ENCODE measurements at places on chromosomes 2 and 18.
A peak's percentile ranks its signal among the peaks of the same experiment; 100 is the strongest.

- no peak for DNase-seq
These were observed 85.6 kb upstream of the ETAA1 start for GRCh38 chr2:67311536-67311935.

GRCh38 chr2:203720915-203721672, 14.7 kb downstream of the CD28 start:
- DNase-seq, result no peak

GRCh38 chr2:112880696-112881095, 30.3 kb upstream of the IL37 start:
- DNase-seq, result peak; percentile 31

GRCh38 chr2:196891136-196891535, 35.4 kb downstream of the PGAP1 start:
- peak; percentile 1 for DNase-seq

GRCh38 chr2:5203134-5203755, 488.9 kb upstream of the SOX11 start:
- DNase-seq, result no peak

All from suppressor macrophage treated with lipopolysaccharide for 1 hour (primary cell).